ENCODE measurements at places on chromosomes 11 and 22. TPM values are rescaled to one million over a fixed set of nuclear protein-coding genes. Genes with fewer than 3 reads are reported as not detected.

DNA sequence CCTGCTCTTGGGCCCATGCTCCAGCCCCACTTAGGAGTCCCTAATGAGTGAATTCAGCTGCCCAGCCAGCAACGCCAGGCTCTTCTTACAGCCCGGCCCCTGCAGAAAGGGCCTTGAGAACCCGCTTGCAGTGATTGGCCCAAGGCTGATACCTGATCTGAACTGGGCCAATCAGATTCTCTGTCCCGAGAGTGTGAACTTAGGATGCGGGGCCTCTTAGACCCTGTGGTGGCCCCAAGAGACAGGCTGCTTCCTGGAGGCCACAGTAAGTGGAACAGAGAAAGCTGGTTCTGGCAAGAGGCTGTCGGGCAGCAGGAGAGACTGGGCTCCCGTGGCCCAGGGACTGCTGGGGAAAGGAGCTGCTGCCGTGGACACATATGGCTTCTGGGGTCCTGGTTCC lies 11.5 kb downstream of the VSTM5 start:
- no peak for DNase-seq

DNA sequence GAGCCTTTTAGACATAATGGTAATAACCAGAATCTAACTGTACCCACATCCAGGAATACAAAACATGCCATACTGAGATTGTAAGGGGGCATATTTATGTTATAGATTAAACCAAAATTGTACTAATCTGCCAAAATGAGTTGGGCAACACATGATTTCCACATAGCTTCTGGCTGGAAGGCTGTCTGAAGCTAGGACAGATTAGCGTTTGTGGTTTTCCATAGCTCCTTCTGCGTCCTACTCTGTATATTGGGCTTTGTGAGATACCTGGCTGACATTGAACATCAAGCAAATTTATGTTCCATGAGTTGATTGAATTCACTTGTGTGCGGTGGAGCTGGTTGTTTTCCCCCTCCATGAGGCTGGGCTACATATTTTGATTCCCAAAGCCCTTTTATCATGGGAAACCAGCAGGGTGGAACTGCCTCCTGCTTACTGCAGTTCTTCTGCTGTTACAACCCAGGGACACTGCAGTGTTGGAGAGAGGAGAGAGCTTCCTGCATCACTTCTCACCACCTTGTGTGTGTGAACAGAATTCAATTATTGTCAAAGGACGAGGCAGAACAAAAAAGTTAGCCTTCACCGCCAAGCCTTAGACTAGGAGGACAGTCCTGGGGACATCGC lies 114.9 kb downstream of the C11orf91 start:
- no peak for DNase-seq

GRCh38 chr22:44783581-44783980 lies 31.2 kb downstream of the ARHGAP8 start:
- no peak for DNase-seq

DNA sequence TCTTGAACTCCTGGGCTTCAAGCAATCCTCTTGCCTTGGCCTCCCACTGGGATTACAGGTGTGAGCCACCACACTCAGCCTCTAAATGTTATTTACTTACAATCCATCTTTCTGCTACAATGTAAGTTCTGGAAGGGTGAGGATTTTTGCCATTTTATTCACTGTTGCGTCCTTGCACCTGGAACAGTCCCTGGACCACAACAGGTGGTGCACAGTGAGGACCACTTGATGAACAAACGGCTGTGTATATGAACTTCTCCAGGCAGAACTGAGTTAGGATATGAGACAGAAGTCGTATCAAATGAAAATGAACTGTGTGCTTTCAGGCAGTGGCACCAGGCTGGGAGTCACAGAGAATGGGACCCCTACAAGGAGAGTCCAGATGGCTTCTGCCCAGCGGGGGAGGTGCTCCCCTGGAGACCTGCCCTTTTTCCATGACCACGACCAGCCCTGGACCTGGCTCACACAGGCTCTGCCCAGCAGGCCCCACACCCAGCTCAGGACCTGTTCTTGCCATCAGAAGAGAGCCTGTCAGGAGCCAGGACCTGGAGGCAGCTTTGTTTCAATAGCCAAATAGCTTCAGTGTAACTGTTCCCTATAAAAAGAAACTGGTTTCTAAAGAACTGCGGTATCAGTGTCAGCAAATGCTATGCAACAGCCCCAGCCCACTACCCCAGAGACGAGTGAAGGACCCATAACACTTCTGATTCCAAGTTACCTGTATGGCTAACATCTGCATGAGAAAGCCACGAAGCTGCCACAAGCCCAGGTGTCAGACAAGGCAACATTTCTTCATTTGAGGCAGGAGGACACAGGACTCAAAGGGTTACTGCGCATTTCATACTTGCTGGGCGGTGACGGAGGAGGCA lies 104.9 kb downstream of the MICAL3 start:
- no peak for DNase-seq

GRCh38 chr22:39214006-39214382 lies 30.8 kb downstream of the PDGFB start:
- no peak for DNase-seq

DNA sequence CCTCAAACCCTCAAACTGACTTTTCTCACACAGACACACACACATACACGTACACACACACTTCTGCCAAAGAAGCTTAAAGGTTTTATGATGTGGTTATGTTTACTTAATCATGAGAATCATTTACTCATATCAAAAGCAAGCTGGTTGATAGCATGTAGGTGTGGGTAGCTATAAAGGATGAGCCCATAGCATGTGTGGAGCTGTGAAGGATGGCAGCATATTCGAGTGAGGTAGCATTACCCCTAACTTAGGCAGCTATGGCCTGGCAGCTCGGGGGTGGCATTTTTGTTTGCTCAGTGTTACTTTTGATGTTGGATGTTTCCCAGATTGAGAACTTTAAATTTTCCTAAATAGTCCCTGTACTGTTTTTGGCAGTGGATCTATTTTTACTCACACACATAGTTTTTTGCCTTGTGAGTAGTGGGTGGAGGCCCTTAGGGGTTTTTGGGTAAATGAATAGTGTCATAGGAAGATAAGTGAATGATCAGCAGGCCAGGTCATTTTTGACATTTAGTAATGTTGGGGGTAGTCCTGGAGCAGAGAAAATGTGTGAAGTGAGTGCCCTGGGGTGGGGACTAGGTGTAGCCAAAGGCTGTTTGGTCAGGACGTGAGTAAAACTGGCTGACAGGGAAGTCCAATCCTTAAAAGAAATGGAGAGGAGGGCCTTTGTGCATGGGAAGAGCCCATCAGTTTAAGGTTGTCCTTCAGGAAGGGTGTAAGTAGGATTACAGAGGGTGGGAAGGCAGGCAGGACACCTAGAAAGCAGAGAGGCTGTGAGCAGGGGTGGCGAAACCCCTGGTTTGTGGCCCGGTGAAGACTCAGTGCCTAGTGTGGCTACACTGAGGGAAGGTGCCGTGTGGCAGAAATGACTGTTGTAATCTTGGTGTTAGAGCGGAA lies 7.1 kb downstream of the YWHAH start:
- no peak for DNase-seq

GRCh38 chr11:19307498-19307897 lies 66.8 kb upstream of the E2F8 start:
- DNase-seq, result no peak

DNA sequence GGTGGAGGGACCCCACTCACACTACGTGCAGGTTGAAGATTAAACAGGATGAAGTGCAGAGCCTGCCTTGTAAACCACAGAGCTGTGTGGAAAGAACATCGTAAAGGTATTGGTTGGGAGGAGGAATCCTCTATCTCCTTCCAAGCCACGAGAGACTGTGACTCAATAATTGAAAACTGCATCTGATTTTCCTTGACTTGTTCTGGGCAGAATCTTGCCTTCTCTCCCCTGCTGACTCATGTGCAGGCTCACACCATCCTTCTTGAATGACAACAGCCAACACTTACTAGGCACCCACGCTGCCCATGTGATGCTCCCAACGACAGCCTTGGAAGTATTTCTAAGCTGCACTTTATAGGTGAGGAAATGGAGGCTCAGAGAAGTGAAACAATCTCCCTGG lies 563.0 kb downstream of the MIAT start:
- DNase-seq, result peak; percentile 67

- no peak for DNase-seq
Measured at GRCh38 chr11:70095541-70096252, 17.6 kb downstream of the ANO1 start.

DNA sequence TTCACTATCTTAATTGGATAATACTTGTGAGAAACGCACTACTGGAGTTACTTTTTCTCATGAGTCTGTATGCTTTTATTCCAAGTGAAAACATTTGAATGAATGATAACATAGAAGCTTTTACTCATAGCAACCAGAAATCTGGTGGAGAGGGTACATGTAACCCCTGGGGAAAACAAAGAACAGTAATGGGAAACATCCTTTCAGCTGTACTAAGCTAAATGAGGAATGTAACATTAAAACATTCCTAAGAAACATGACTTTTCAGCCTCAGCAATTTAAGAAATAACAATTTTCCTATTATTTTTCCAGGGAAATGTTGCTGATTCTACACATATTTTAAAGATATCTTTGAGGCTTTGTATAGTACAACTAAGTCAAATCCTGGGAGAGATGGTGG lies 97.2 kb upstream of the CEP126 start:
- DNase-seq, result no peak

DNA sequence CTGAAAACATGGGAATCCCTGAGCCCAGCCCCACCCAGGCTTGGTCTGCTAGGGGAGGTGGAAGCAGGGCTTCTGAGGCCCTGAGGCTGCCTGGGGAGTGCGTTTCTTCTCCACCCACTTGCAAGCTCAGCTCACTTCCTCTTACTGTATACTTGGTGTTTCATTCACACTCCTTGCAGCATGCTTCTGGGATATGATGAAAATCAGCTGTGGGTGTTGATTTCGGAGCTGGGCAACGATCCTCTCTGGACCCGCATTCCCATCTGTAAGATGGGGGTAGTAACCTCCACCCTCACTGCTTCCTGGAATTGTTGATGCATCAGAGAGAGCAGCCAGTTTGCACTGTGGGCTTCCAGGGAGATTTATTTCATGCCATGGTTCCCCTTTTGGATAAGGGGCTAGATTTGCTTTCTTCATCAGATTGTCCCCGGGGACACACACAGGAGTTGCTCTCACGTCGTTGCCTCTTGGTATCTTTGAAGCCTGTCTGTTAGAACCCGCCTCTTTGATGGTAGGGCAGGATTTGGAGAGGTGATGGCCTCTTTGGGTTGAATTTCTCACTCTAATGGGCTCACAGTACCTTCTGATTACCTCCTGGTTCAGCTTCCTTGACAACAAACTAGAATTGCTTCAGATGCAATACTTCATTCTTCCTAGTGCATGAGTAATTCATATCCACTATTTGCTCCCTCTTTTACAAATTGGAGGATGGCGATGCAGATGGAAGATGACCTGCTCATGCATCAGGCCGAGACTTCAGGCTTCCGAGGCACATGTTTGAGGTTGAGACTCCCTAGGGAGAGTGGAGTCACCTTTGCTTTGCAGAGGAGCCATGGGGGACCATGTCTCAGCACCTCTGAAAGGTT lies 40.4 kb downstream of the BCR start:
- DNase-seq, result no peak

GRCh38 chr11:83816572-83817187 lies 530.5 kb upstream of the CCDC90B start:
- DNase-seq, result no peak

GRCh38 chr11:11786771-11787170 lies 55.0 kb upstream of the USP47 start:
- DNase-seq, result no peak

DNA sequence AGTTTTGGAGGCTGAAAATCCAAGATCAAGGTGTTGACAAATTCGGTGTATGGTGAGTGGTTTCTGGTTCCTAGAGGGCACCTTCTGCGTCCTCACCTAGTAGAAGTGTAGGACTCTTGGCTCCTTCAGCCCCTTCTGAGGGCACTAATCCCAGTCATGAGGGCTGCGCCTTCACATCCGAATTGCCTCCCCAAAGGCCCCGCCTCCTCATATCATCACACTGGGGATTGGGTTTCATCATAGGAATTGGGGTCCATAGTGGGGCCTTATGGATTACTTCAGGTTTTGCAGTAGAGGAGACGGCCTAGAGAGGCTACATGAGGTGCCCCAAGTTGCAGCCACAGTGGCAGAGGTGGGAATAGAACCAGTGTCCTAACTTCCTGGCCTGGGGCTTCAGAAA lies 87.1 kb downstream of the CEP164 start:
- no peak for DNase-seq

Gene SLC22A9
- total RNA-seq, result not detected

Gene TBX10
- total RNA-seq, result not detected

Gene OR8G5
- total RNA-seq, result not detected

Gene ATF4
- total RNA-seq, result 294 TPM

DNA sequence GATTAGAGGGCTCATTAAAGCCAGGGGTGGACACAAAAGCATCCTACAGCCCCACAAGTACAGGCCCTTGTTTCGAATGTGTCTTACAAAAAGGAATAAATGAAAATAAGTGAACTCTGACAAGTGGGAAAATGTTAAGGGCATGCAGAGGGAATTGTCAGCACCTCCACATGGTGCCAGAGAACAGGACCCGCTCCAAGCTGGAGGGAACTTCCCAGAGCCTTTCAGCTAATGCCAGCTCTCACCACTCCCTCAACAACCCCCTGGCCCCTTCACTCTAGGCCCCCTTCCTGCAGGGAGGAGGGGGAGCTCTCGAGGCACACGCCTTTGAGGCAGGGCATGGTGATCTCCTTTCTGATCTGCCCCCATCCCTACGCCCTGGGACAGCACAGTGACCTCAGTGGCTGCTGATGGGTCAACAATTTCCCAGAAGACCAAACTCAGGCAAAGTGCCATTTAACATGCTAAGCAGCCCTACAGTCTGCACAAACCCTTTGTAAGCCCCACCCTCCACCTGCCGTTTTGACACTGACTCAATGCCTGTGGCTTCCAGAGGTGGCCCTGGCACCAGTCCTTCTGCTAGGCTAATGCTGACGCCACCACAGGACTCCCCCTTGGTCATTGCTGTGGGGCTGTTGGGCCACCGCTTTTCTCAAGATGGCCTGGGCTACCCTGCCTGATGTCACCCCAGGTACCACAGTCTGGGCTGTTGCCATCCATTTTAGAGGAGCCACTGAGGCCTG lies 12.5 kb upstream of the CHST1 start:
- no peak for DNase-seq

- DNase-seq, result no peak
Measured at GRCh38 chr11:69531717-69532088, 50.2 kb downstream of the LINC01488 start.

Gene CRYBA4
- total RNA-seq, result not detected

Gene CCDC83
- not detected for total RNA-seq

GRCh38 chr22:21592422-21592821 lies 24.9 kb downstream of the UBE2L3 start:
- DNase-seq, result no peak
